ENCODE measurements at places on chromosomes 1 and 21.

DNA sequence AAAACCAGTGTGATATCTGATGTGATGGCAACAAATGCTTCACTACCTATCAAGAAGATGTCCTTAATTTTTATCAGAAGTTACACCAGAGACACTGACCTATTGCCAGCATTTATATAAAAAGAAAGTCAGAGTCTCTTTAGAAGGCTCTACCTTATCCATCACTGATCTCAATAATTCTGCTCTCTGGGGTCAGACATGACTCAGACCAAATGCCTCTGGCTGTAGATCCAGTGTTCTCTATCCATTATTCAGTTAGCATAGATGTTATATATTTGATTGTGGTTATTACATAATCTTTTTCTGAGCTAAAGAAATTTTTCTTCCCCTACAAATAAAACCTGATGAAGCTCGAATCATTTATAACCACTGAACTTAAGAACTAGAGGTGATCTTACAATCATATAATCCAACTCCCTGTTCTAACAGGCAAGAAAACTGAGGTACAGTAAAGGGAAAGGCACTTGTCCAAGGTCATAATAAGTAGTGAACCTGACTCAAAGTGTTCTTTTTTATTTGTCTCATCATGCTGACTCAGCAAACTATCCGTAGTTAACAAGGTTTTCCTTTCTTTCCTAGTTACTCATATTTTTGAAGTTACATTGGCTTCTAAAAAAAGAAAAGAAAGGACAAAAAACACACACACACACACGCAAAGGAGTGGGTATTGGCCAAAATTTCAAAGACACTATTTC lies 43.6 kb upstream of the ESRRG start:
- no peaks in the 10 kb centered on the region for H3K4me1 ChIP-seq
- H3K4me3 ChIP-seq = no peak overlapping the region
- H3K27ac ChIP-seq = no peak overlapping the region

GRCh38 chr1:106600626-106601025 lies 455.8 kb upstream of the PRMT6 start:
- no peak overlapping the region for H3K4me3 ChIP-seq
- no peaks in the 10 kb centered on the region for H3K36me3 ChIP-seq
- H3K27ac ChIP-seq = no peak overlapping the region
- DNase-seq = no peak
- H3K4me1 ChIP-seq = no peaks in the 10 kb centered on the region
- H3K27me3 ChIP-seq = no peaks in the 10 kb centered on the region

DNA sequence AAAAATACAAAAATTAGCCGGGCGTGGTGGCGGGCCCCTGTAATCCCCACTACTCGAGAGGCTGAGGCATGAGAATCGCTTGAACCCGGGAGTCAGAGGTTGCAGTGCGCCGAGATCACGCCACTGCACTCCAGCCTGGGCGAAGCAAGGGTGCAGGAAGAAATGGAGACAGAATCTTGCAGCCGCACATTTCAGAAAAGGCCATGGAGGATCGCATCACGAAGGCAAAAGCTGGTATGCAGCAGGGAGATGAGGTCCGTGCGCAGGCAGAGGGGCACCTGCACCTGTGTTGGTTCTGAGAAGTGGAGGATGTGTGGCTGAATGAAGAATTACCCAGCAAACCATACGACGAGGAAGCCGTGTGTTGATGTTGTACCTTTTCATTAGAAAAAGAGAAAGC lies 53.0 kb upstream of the ABCG1 start:
- H3K4me1 ChIP-seq = no peaks in the 10 kb centered on the region
- no peak for DNase-seq
- no peaks in the 10 kb centered on the region for H3K27me3 ChIP-seq
- no peaks in the 10 kb centered on the region for H3K36me3 ChIP-seq

- no peaks in the 10 kb centered on the region for H3K36me3 ChIP-seq
- H3K27ac ChIP-seq = no peak overlapping the region
- no peak for DNase-seq
- no peaks in the 10 kb centered on the region for H3K27me3 ChIP-seq
Measured at GRCh38 chr1:187928288-187928687, 1099.5 kb downstream of the PLA2G4A start.

GRCh38 chr1:198122693-198123092 lies 34.1 kb upstream of the NEK7 start:
- H3K4me3 ChIP-seq = no peak overlapping the region
- no peak overlapping the region for H3K27ac ChIP-seq
- H3K36me3 ChIP-seq = no peaks in the 10 kb centered on the region
- H3K27me3 ChIP-seq = no peaks in the 10 kb centered on the region
- H3K4me1 ChIP-seq = no peaks in the 10 kb centered on the region

GRCh38 chr1:151655371-151655770 lies 43.5 kb downstream of the SNX27 start:
- H3K27me3 ChIP-seq = no peaks in the 10 kb centered on the region
- no peak overlapping the region for H3K4me3 ChIP-seq
- DNase-seq = no peak
- H3K36me3 ChIP-seq = no peaks in the 10 kb centered on the region

Data from breast epithelium (tissue), 4 donors.